ENCODE measurements at places on chromosomes 4 and X.

- DNase-seq, result no peak
Observed at GRCh38 chr4:137693641-137694040, 161.3 kb upstream of the PCDH18 start.

- DNase-seq, result no peak
Observed at GRCh38 chrX:25016361-25016671, 551 bp upstream of the ARX start.

- no peak for DNase-seq
Observed at GRCh38 chrX:93538575-93538974, 134.8 kb downstream of the NAP1L3 start.

DNA sequence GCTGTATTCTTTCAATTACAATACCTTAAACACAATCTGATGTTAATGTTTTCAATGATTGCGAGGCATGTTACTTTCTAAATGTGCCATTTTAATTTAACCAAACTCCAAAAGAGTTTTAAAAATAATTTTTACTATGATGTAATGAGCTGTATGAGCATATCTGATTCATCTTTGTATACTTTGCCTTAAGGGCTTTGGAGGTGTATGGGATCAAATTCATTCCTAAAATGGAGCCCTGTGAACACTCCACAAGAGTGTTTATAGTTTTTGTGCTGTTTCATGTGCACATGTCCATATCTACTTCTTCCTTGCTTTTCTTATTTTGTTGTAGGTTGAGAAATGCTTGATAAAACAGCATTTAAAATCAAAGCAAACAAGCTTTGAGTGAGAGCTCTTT, 82.4 kb downstream of the ATP10D start:
- no peak for DNase-seq

- DNase-seq, result no peak
Observed at GRCh38 chrX:129043138-129043537, 480.2 kb downstream of the SMARCA1 start.

DNA sequence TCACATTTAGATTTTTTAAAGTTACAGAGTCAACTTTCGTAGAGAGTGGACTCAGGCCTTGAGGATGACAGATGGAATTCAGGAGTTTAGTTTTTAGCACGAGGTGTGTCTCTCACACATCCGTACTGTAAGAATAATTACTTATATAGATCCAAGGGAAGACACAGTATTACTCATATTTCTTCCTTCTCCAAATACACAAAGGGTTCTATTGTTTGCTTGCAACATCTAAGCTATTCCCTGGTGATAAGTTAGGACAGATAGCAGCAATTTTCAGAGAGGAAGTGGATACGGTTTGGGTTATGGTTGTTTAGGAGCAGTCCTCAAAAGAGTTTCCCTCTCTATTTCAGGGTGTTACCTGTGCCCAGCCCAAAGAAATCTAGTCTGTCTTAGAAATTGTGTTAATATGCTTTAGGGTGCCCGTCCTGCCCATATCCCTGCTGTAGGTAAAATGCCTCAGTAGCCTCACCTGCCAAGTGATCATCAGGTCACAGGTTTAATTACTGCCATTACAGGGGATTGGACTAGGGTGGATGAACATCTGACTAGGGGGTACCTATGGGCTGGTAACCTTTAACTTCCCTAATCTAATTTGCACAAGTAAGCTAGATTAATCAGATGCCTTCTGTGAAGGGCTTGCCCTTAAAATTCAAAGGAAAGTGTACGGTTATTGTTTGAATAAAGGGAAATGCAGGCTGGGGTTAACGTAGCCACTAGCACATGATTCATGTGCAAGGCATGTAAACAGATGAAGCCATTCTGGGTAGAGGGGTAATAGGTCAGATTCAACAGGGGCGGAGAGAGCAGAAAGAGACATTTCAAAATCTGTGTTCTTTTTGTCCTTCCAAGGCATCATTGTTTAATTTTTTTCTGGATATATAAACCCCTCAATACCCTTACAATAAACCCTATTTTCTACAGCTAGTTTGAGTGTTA, 8.7 kb upstream of the PPP3CA start:
- no peak for DNase-seq

- DNase-seq, result peak; percentile 28
Observed at GRCh38 chr4:1600211-1600780, 83.8 kb downstream of the FAM53A start.

GRCh38 chr4:52822972-52823701, 39.0 kb upstream of the RASL11B start:
- DNase-seq, result no peak

GRCh38 chr4:3677748-3678070, 88.5 kb upstream of the ADRA2C start:
- DNase-seq, result no peak

- no peak for DNase-seq
Observed at GRCh38 chrX:118961866-118962560, 12.4 kb upstream of the LONRF3 start.

DNA sequence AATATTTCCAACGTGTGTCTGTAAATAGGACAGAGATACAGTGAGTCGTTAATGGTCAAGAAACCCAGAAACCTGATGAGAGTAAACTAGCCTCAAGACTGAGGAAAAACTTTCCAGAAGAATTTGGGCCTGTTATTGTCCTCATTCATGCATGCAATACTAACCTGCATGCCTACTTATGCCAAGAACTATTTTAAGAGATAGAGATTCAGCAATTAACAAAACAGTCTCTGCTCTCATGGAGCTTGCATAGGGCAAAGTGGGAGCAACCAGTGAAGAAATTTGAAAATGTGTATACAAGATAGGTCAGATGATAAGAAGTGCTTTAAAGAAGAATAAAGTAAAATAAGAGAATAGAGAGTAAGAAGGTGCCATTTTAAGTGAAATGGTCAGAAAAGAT, 66.1 kb upstream of the FRG1 start:
- DNase-seq, result no peak

DNA sequence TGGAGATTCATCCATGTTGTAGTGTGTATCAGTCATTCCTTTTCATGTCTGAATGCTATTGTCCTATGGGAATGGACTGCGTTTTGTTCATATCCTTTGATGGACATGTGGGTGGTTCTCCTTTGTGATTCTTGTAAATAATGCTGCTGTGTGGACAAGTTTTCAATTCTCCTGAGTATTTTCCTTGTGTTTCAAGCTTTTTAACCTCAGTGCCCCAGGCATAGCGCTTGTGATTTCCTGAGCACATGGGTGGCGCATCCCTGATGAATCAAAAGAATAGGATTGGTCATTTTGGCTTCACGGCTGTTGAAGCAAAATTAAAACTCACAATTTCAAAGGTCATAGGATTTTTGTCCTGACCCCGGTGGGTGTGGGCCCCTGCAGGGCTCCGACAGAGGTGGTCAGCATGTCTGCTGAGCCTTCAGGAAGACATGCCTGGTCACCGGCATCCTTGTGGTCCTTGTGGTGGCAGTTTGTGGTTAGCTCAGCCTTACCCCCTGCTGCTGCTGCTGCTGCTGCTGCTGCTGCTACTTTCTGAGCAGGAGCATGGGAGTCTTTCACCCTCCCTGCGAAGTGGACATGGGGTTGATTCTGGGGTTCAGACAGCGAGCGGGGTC, 30.0 kb downstream of the SHROOM2 start:
- DNase-seq, result no peak

DNA sequence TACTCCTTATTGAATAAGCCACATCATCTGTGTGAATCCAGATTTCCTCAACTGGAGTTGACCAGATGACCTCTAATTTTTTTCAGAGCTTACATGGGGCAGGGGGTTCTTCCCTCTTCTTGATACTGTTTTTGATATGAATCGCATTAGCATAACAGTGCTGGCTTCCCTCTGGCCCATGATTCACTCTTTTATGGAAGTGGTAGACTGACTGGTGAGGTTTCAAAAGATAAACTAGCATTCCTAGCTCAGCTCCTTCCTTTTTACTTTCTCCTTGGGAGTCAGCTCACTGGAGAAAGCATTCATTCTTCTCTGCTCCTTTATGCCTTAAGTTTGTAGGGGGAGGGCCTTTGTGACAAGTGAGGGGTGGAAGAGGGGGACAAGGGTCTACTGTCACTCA, 161.0 kb upstream of the FGF13 start:
- DNase-seq, result no peak

GRCh38 chrX:11757397-11757718, 679 bp upstream of the MSL3 start:
- DNase-seq, result peak; percentile 75

DNA sequence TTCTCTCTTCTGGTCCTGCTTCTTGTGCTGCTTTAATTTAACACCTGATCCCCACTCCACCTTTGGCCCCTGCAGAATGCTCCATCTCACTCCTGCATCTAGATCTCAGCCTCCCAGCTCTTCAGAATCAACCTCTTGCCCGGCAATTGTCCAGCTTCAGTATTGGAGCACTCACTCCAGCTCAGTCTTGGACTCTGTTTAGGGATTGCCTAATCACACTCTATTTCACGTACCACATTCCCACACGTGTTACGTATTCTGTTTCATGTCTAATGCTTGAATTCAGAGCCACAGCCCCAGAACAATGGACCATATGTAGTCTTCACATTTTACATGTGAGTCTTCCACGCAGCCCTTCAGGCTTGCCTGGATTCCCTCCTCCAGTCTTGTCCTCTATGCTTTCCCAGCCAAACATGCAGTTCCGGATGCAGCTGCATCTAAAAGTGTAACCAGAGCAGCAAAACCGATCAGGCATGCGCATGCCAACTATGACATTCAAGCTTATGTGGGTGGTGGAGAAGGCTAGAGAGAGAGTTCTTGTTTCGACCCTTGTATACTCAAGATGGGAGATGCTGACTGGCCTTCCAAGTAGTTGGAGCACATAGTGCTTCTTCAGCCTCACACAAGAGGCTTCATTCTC, 105.2 kb upstream of the FAM9A start:
- DNase-seq, result no peak

GRCh38 chr4:142519342-142519741, 326.8 kb downstream of the INPP4B start:
- DNase-seq, result no peak

DNA sequence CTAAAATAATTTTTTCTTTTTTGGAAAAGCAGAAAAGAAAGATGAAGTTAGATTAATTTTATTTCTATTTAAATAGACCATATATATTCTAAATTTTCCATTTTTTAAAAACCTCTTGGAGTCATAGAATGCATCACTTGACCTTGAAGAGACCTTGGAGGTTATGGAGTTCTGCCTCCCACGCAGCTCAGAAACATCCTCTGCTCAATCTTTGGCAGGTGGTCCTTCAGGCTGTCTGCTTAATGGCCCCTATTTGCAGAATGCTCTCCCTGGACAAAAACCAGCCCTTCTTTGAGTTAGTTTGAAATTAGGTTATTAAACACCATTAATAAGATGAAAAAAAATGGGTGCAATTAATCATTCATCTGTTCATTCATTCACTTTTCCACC, 194.1 kb upstream of the TLL1 start:
- DNase-seq, result no peak

Measured in NCI-H524 (cell line).